ENCODE measurements at places on chromosomes 5 and 9.

- DNase-seq = no peak
Observed at GRCh38 chr9:94443032-94443722, 111.7 kb upstream of the PCAT7 start.

GRCh38 chr9:122780026-122780425 lies 8.7 kb upstream of the OR5C1 start:
- DNase-seq = no peak

DNA sequence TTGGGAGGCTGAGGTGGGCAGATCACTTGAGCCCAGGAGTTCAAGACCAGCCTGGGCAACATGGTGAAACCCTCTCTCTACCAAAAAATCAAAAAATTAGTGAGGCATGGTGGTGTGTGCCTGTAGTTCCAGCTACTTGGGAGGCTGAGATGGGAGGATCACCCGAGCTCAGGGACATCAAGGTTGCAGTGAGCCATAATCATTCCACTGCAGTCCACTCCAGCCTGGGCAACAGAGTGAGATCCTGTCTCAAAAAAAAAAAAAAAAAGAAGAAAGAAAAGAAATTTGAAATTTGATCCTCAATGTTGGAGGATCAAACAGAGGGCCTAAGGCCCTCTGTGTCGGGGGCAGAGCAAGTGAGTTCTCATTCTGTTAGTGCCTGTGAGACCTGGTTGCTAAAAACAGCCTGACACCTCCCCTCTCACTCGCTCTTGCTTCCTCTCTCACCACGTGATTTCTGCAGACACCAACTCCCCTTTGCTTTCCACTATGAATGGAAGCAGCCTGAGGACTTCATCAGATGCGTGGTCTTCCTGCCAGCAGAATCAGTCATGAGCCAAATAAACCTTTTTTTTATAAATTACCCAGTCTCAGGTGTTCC lies 8.4 kb upstream of the GOLPH3 start:
- no peak for DNase-seq

DNA sequence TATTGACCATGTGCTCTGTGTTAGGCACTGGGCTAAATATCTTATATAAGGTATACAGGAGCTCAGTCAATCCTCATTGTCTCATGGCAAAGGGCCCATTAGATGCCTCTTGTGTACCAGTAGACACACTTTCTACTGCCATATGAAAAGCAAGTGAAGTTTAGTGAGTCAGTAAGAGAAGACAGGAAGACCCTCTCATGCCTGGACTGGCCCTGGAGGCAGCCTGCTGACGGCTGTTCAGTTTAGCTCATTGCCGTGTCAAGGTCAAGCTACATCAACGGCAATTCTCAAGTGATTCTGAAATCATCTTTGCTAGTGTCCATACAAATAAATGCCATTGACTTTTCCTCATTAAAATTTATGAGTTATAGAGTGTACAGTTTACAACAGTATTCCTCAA lies 237.9 kb downstream of the IRX1 start:
- DNase-seq = no peak

Data from NT2/D1 (cell line).